ENCODE measurements at places on chromosomes 11 and 22.

- no peak for DNase-seq
These were observed 109.2 kb upstream of the GAL start for GRCh38 chr11:68575025-68575665.

GRCh38 chr11:126186708-126187529, 24.5 kb downstream of the RPUSD4 start:
- no peak for DNase-seq

GRCh38 chr11:58594826-58595225, 16.0 kb downstream of the ZFP91 start:
- DNase-seq: no peak

- DNase-seq: no peak
These were observed 36.4 kb upstream of the MUC5AC start for GRCh38 chr11:1121331-1121812.

Measured in stimulated activated CD8-positive, alpha-beta memory T cell treated with anti-CD3 and anti-CD28 coated beads, Interleukin-7, amount 100 ng/mL, for 1 hour (primary cell).